Osteocyte (in vitro differentiated cells): ENCODE measurements at places on chromosomes 12 and 14. TPM values are rescaled to one million over a fixed set of nuclear protein-coding genes. Genes with fewer than 3 reads are reported as not detected.

DNA sequence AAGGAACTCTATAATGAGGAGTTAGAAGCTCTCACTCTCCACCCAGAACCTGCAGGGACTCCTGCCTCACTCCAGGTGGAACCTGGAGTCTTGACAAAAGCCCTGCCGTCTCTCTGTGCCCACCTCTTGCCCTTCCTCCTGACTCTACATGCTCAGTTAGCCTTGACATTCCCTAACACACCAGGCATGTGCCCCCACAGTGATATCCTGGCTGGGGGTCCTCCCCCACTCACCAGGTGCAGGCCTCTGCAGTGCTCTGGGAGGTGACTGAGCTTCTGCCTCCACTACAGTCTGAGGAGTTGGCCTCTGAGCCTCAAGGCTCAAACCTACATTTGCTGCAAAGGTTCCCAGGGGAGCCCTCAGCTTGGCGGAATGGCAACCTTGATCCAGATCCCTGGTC lies 300.7 kb downstream of the ADGRD1 start:
- no peaks in the 10 kb centered on the region for H3K4me1 ChIP-seq
- DNase-seq = no peak
- H3K4me3 ChIP-seq = no peak overlapping the region
- no peak overlapping the region for H3K27ac ChIP-seq

DNA sequence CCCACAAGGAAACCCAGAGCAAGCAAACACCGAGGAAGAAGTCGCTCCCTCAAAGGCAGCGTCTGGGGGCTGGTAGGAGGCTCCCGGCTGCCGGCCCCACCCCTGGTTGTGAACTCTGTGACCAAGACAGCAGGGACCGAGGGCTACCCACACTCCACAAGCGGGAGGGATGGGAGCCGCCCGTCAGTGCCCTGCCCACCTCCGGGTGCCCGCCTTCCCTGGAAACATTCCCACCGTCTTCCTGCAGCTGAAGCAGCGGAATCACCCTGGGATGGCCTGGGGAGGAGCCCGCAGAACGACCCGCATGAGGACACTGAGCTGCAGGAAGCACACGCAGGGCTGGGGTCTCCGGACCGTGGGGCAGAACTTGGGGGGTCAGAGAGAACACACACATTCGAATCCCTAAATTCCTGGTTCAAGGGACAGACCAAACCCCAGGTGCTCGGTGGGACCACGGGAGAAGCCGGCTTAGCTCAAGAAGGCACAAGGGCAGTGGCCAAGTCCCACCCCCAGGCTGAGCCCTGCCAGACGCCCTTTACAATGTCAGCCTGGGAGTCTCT lies 33.5 kb upstream of the C14orf180 start:
- H3K36me3 ChIP-seq = no peaks in the 10 kb centered on the region
- no peak overlapping the region for H3K4me3 ChIP-seq
- peak; percentile 71 for DNase-seq
- H3K27me3 ChIP-seq = peaks cover 22% of the 10 kb centered on the region
- H3K27ac ChIP-seq = no peak overlapping the region
- H3K4me1 ChIP-seq = no peaks in the 10 kb centered on the region

- H3K4me1 ChIP-seq = no peaks in the 10 kb centered on the region
- H3K27me3 ChIP-seq = no peaks in the 10 kb centered on the region
- no peak overlapping the region for H3K4me3 ChIP-seq
Observed at GRCh38 chr12:18629916-18630315, 107.9 kb downstream of the PLCZ1 start.

KRT5 gene
- not detected in 2 replicates for total RNA-seq
